HS-5 (cell line): ENCODE measurements at places on chromosomes 12 and 14.

- no peak for DNase-seq
Observed at GRCh38 chr12:68119724-68120211, 39.8 kb downstream of the IFNG start.

- DNase-seq = no peak
Observed at GRCh38 chr12:57240066-57240921, 10.7 kb downstream of the STAC3 start.

- DNase-seq = peak; percentile 11
Observed at GRCh38 chr12:52672321-52672933, 7.8 kb downstream of the KRT1 start.

- DNase-seq = no peak
Observed at GRCh38 chr12:29066011-29066588, 83.0 kb upstream of the FAR2 start.

- no peak for DNase-seq
Observed at GRCh38 chr12:77042833-77043232, 22.5 kb downstream of the E2F7 start.

DNA sequence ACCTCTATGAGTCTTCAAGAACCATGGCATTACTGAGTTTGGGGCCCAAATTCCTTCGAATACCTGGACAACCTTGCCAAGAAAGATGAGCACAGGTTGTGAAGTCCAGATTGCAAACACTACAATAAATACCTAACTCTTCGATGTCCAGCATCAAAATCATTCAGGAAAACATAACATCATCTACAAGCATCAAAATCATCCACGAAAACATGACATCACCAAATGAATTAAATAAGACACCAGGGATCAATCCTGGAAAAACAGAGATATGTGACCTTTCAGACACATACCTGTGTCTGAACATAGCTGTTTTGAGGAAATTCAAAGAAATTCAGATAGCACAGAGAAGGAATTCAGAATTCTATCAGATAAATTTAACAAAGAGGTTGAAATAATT lies 262.0 kb upstream of the KITLG start:
- no peak for DNase-seq

DNA sequence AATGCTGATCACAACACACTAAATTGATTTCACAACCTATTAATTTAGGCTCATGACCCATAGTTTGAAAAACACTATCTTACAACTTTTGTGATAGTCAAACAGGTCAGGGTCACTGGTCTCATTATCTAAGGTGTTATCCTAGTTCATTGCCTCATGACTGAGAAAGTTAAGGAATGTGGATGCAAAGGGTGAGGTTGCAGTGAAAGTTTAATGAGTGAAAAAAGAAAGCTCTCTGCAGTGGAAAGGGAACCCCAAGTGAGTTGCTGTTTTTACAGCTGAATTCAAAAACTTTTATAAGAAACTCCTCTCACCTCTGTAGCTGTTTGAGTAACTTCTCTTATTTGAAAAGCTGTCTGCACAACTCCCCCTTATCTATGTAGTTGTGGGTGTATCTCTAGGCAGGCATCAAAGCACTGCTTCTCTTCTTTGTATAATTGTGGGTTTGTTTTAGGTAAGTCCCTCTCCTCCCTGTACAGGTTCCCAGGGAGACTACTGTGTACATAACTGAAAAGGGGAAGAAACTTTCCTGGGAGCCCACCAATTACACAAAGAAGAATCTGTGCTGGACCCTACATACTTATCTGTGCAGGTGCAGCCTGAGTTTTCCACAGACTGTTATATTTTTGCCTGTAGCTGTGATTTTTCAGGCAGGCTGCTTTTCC lies 18.9 kb downstream of the DNAL1 start:
- no peak for DNase-seq

GRCh38 chr12:89276860-89277259 lies 75.4 kb downstream of the DUSP6 start:
- no peak for DNase-seq

DNA sequence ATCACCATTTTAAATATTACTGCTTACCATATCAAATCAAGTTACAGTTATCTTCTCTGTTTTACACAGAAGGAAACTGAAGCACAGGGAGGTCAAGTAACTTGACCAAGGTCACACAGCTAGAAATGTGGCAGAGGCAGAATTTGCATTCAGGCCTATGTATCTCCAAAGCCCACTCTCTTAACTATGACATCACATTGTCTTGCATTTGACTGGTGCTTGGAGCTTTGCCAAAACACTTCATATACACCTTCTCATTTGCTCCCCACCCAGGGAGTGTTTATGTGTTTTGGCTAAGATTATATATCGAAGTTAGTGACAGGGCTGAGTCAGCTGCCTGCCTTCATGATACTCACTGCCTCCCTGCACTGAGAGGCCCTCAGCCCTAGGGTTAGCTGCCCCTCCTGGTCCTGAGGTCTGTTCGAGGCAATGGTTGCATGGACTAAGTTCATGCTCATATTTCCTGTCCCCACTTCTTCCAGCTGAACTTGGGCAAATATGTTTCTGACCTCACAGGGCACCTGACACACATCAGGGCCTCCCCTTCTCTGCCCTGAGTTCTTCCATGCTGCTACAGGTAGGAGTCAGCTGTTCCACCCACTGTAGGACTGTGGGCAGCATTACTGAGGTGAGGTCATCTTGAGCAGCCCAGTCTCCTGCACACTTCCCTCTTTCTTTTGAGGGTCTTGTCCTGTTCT lies 1.8 kb downstream of the GALNT6 start:
- DNase-seq = no peak

- DNase-seq = no peak
Observed at GRCh38 chr12:102535306-102535705, 54.9 kb upstream of the IGF1 start.

GRCh38 chr12:57732270-57732669 lies 6.3 kb downstream of the AGAP2 start:
- DNase-seq = no peak

GRCh38 chr12:23931176-23931575 lies 18.3 kb downstream of the SOX5 start:
- DNase-seq = no peak

DNA sequence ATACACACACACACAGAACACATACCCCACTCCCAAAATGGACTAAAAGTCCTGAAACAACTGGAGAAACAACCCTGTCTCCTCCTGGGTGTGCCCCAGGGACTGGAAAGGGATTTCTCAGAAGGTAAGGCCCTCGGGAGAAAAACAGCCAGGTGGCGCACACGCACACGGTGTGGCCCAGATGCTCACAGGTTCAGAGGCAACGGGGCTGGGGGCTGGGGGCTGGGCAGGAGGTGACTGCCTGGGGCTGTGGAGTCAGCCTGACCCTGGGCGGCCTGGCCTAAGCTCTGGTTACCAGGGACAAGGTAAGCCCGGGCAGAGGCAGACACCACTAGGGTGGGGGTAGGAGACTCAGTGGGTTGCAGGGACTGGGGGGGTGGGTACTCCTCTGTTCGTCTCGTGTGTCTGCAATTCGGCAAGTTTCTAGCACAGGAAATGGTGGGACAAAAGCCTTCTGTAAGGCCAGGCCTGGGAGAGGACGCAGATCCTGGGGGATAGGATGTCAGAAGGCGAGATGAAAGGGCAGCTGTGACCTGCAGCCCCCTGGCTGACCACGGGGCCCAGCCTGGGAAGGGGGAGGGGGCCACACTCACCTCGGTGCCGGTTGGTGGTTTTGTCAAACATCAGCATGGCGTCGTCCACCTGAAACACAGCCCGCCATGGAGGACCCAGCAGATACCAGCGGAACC lies 10.4 kb downstream of the MSI1 start:
- no peak for DNase-seq

DNA sequence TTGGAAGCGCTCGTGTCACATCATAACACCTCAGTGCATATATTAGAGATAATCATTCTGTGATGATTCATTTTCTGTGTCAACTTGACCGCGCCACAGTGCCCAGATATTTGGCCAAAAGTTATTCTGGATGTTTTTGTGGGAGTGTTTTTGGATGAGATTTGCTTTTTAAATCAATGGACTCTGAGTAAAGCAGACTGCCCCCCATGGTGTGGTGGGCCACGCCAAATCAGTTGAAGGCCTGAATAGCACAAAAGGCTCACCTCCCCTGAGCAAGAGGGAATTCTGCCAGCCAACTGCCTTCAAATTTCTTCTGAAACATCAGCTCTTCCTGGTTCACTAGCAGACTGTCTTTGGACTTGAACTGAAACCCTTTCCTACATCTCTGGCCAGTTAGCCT lies 24.6 kb upstream of the MAP3K9 start:
- DNase-seq = no peak

DNA sequence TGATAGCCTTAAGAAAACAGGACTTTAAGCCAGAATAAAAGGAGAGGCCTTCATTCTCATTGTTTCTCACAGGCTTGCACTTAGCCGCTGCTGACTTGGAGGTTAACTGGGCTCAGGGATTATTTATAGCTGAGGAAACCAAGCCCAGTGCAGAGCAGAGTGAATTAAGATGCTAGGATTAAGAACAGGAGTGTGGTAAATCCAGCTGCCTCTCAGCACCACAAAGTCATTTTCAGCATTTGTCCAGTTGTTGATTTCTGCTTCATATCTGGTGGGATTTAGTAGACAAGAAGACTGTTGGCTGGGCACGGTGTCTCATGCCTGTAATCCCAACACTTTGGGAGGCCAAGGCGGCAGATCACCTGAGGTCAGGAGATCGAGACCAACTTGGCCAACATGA lies 14.3 kb upstream of the KRT73 start:
- no peak for DNase-seq

DNA sequence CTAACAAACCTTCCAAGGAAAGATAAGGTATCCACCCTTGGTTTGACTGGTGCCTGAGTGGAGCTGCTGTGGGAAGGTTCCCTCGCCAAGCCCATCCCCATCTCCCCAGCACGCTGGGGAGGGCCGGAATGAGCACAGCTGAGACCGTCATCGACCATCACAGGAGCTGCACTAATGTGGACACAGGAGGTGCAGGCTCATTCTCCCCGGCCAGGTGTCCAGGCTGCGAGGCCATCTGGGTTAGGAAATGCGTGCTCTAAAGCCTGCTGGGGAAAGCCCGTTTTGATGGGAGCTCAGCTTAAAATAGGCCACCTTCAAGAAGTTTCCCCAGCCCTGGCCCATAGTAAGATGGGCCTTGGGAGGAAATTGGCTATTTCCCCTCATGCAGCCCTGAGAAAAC lies 35.2 kb upstream of the FOXN3 start:
- DNase-seq = no peak

DNA sequence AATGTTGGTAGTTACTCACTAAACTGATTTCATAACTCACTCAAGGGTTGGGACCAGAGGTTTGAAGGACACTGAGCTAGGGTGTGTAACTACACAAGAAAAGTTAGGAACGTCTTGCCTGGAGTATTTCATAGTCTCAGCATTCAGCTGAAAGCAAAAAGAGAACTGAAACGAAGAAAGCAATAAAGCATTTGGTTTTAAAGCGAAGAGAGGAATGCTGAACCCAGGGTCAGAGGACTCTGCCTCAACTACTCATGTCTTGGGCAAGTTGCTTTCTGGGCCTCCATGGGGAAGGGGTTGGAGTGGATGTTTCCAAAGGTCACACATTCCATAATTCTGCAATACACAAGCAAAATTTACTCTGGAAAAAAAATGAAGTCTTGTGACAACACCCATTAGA lies 1.4 kb downstream of the GNS start:
- DNase-seq = no peak

DNA sequence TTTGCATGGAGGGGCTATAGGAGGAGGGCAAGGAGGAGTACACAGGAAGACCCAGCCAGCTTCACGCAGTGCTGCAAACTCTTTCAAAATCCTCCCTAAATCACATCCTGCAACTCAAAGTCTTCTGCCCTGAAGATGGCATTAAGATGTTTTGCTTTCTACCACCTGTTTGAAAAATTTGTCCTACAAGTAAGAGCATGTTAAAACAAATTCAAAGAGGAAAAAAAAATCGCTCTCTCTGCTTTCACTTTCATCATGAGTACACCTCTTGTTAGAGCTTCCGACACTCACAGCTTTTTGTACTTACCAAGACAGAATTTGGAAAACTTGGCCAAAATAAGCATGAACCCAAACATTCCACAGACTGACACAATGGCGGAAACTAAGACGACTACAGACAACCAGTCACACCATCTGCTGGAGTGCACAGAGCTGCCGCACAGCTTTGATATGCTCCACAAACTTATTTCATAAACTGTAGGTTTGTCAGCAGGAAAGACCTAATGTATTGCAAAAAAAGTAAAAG lies 21.3 kb downstream of the GCH1 start:
- DNase-seq = no peak

GRCh38 chr14:90820958-90821357 lies 4.7 kb upstream of the TTC7B start:
- no peak for DNase-seq

DNA sequence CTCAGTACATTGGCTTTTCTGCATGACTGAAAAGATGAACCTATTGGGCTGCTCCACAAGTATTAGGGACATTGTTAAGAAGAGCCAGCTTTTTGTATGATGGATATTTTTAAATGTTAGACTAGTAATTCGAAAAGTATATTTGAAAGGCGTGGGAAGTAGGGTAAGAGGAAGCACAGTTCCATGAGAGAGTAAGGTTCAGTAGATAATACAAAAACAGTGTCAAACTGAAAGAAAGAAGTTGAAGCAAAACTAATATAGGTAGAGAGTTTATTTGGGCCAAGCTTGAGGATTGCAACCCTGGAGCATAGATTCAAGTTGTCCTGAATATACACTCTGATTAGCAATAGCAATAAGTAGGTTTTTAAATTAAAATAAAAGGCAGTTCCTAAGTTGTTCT lies 193.9 kb downstream of the RASSF9 start:
- no peak for DNase-seq

GRCh38 chr12:57902478-57902969 lies 38.8 kb upstream of the ATP23 start:
- no peak for DNase-seq

DNA sequence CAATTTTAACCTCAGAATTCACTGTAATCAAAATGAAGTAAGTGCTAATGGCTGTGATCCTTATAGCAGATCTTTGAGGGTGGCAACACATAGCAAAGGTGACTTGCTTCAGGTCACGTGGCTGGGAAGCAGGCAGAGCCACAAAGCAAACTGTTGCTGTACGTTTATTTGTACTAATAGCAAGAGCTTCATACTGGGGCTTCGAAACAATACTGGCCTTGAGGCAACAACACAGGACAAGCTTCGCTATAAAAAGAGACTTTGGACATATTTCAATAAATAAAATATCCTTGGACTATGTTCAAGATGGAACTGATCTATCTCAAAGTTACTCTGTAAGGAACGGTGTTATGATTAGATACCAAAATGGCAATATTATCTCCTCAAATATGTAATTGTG lies 44.6 kb downstream of the MSRB3 start:
- DNase-seq = no peak

DNA sequence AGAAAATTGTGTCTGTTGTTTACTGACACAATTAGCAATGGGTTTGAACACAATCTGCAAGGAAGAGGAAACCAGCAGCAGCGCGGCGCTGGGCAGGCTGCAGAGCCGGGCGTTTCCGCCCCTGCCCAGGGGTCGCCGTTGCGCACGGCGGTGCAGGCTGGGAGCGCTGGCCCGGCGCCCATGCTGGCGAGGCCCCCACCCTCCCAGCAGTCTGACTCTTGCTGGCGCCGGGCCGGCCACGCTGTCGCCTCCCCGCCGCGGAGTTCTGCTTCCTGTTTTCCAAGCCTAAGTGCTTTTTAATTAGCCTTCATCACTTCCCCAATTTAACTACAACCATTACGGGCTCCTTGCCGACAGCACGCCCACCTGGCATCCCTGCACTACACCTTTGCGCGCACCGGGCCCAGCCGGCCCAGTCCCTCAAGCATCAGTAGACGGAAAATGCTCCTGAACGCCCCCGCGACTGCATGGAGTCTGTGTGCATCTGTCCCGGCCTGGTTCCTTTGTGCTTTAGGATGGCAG lies 212.1 kb downstream of the GXYLT1 start:
- DNase-seq = no peak

- DNase-seq = peak; percentile 11
Observed at GRCh38 chr14:42110167-42110566, 503.5 kb downstream of the LRFN5 start.

GRCh38 chr12:47391566-47391965 lies 311.8 kb upstream of the AMIGO2 start:
- DNase-seq = no peak
